ENCODE measurements at places on chromosomes 7 and 10. TPM values are rescaled to one million over a fixed set of nuclear protein-coding genes. Genes with fewer than 3 reads are reported as not detected.

DNA sequence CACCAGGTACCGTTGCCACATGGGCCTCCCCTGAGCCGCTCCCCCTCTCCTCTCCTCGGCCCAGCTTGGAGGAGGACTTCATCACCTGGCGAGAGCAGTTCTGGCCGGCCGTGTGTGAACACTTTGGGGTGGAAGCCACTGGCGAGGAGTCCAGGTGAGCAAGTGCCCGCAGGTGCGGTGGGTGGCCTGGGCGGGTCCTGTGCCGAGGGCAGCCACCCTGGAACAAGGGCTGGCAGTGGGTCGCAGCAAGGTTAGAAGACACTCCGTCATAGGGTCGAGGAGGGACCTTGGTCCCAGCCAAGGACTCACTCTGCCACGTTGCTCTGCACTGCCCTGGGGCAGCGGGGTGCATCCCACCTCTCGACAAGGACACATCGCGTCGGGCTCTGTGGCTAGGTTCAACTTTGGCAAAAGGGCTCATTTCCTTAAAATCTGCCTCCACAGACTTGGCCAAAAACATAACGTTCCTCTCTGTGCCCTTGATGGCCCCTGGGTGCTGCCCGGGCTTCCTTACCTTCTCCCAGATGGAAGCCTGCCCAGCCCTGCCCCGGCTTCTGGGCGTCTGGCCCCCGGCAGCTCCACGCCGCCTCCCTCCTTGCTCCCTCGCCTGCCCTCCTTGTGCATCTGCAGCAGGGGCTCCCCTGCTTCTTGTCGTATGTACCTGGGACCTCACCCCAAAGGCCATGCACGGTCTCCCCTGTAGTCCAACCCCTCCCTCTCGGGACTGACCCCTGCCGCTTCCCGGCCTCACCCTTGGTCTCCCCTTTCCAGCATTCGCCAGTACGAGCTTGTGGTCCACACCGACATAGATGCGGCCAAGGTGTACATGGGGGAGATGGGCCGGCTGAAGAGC, 12.7 kb downstream of the TMEM120A start:
- DNase-seq, result no peak

DNA sequence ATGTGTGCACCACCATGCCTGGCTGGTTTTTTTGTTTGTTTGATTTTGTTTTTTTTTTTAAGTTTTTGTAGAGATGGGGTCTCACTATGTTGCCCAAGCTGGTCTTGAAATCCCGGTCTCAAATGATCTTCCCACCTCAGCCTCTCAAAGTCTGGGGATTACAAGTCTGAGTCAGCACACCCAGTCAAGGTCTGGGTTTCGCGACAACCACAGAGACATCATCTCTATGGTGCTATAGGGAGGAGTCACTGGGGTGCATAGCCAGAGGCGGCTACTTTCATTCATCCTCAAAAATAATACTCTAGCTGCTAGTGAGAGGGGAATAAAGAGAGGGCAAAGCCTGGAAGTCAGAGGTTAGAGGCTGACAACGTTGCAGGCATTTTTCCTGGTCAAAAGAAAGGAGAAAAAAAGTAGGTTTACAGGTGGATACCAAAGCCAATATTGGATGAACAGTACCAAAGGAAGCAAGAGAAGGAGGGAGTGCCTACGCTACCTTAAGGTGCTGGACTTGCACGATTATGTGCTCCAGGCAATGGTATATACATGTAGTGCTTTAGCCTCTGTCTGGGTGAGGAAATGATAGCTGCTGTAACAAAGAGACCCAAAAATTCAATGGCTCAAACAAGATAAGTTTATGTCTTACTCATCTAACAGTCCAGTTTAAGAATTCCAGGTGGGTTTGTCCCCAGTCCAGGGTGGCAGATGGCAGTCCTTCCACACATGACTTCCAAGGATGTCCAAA, 178.3 kb downstream of the SKIDA1 start:
- DNase-seq, result peak; percentile 7

DNA sequence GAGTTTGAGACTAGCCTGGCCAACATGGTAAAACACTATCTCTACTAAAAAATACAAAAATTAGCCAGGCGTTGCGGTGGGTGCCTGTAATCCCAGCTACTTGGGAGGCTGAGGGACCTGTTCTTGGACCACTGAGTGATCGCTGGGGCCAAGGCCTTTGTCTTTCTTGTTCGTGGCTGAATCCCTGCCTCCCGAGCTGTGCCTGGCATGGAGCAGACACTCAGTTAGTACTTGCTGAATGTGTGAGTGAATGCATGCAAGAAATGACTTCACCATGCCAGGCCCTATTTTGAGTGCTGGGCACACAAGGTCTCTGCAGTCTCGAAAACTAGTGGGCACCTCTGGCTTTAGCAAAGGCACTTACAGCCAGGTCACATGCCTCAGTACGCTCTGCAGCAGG, 85.1 kb downstream of the HIP1 start:
- no peak for DNase-seq

GRCh38 chr7:69638674-69639073, 40.4 kb downstream of the AUTS2 start:
- DNase-seq, result no peak

DNA sequence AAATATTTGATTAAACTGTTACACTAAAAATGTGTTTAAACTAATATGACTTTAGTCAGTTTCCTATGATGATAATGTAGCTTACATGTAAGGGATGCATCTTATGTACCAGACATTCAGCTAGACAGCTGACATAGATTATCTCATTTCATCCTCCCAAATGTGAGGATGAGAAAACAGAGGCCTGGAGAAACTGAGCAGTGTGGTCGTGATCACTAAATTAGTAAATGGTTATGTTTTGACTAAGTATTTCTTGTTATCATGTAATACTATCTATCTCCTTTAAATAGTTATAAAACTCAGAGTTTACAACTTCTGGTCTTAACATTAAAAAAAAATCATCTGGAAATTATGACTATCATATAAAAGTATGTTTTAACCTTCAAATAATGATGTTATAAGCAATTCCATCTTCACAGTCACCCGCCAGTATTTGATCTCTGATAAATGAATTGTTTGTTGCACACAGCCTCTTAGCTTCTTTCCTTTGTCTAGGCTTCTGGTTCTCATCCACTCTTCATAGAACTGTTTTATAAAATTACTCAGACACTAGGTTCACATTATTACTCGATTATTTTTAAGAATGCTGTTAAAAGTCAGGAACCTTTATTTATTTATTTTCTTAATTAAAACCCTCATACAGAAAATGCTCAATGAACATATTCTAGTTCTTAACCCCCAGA, 33.6 kb upstream of the HDAC9 start:
- no peak for DNase-seq

GRCh38 chr7:11474902-11475585, 357.0 kb downstream of the THSD7A start:
- no peak for DNase-seq

- DNase-seq, result no peak
Measured at GRCh38 chr10:104240078-104240477, 7.9 kb upstream of the CFAP43 start.

GRCh38 chr7:90894122-90894521, 298.0 kb downstream of the CDK14 start:
- DNase-seq, result no peak

- DNase-seq, result peak; percentile 98
Measured at GRCh38 chr10:63431962-63432797, 33.6 kb downstream of the JMJD1C start.

- DNase-seq, result peak; percentile 37
Measured at GRCh38 chr10:18906636-18907035, 142.0 kb upstream of the MALRD1 start.

- no peak for DNase-seq
Measured at GRCh38 chr7:90613088-90613498, 17.0 kb downstream of the CDK14 start.

- DNase-seq, result no peak
Measured at GRCh38 chr7:96819111-96819700, 109.6 kb upstream of the SEM1 start.

DNA sequence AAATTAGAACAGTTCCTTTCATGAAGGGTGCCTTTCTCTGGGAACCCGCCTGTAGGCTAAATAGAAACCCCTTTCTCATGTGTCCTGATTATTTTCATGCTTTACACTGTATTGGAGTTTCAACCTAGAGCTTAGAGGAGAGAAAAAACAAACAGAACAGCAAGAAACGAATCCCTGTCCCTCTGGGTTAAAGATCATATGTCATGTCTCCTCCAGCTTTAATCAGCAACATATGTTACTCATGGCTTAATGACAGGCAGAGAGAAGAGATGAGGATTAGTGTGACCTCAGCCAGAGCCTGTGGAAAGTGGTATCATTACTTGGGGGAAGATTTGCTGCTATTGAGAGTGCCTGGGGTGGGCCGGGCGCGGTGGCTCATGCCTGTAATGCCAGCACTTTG, 32.1 kb downstream of the CRCP start:
- DNase-seq, result no peak

DNA sequence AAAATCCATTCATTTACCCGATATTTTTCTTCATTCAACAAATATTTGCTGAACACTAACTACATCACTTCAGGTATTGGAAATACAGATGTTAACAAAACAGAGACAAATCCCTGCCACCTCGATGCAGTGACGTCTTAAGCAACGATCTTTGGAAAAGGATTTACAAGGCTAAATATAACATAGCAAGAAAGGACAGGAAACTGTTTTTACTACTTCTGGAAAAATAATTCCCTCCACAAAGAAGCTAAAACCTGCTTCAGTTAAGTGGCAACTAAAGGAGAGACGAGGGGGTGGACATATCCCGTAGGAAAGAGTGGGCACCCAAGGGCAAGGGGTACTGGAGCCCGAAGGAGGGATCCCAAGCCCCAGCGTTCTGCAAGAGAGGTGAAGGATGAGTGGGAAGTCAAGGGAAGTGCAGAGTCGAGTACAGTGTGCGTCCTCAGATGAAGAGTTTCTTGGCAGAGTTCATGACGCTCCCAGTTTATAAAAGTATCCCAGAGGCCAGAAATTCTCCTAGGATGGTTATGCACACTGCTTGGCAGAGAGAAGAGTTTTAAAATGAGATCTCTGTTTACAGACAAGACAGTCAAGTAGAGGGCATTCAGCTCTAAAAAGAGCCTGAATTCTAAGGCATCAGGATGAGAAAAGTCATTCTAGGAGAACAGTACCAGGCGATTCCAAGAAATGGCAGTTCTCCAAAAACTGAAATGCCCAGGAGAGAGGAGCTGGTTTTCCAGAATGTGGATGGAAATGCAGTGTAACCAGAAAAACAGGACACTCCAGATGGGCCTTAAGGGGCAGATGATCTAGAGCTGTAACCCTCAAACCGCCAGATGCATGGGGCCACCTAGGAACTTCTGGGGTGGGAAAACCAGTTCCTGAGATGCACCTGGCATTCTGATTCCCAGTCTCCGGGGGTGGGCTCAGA, 97.3 kb downstream of the GRB10 start:
- DNase-seq, result peak; percentile 84

DNA sequence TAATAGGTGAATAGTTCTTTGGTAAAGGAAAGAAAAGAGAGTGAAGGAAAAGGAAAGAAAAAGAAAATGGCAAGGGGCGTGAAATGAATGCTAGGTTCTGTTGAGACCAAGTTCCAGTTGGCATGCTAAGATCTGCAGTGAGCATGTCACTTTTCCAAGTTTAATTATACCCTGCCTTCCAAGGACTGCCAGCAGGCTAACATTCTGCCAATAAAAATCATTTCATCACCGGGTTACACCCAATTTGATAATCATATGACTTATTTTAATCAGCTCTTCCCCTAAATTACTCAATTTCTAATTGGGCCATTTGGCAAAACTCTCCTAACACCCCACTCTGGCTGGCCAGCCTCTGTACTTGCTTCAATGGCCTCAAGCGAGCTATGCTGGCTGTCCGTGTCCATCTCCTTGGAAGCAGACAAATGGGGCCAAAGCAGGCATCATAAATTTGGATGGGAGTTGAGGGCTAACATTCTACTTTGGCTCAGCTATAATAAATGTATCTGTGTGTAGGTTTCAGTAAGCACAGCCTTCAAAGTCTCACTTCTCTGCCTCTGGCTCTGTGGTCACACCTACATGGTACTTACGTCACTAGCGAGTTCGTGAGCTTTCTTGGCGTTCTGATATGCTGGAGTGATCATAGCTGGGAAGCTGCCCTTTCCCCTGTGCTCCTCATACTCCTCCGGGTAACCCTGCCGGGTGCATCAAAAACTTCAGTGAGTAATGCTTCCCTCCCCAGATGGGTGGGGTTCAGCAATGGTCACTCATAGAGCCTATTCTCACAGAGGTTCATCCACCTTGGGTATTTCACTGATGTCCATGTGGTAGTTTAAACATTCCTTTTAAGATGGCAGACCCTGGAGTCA, 17.3 kb downstream of the NRAP start:
- no peak for DNase-seq

DNA sequence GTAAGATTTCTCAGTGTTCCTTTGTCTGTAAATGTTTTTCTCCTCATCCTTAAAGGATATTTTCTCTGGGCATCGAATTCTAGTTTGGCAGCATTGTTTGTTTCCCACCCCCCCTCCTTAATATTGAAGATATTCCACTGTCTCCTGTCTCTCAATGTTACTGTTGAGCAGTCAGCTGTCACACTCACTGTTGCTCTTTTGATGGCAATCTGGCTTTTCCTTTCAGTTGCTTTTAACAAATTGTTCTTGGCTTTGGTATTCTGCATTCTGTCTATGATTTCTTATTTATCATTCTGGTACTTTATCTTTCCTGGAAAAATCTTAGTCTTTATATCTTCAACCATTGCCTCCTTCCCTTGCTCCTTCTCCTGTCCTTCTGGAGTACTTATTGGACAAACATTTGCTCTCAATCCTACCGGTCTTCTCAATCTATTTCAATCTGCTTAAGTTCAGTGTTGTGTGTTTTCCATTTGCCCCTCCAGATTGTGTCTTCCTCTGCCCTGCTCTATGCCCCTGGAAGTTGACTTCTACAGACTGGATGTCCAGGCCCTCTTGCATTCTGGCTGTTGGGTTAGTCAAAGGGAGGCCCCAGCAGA, 9.3 kb upstream of the GTPBP4 start:
- no peak for DNase-seq

DNA sequence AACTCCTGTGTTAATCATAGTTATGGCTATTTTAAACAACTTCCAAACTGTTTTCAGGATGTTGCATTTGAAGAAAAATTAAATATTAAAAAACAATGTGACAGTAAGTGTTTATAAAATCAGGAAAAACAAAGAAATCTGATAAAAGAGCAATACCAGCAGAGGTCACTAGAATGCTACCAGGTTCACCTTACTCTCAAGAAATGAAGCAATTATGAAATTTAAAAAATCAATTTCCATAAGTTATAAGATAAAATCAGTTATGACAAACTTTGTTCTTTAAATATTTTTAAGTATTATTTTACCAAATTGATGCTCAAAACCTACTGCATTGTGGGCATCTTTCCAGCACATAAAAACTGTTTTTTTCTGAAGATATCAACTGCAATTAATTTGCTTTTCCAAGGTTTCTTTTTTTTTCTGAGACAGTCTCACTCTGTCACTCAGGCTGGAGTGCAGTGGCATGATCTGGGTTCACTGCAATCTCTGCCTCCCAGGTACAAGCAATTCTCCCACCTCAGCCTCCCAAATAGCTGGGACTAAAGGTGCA, 50.7 kb upstream of the RHEB start:
- DNase-seq, result peak; percentile 52

- DNase-seq, result no peak
Measured at GRCh38 chr7:101557978-101558741, 70.9 kb downstream of the MYL10 start.

The ANKRD1 gene
- 3.5 TPM for total RNA-seq

The AOAH gene
- not detected for total RNA-seq

The ERVW-1 gene
- total RNA-seq, result not detected

The GLI3 gene
- total RNA-seq, result 9.6 TPM

The NPC1L1 gene
- total RNA-seq, result 0.04 TPM

The DNAJC12 gene
- 15.5 TPM for total RNA-seq

The EGR2 gene
- 2.7 TPM for total RNA-seq

The LDB3 gene
- total RNA-seq, result 0.04 TPM

The TES gene
- 128 TPM for total RNA-seq

The SPDYE18 gene
- total RNA-seq, result not detected

All from PC-3 (cell line).